ENCODE measurements at places on chromosomes 5 and 9. TPM values are rescaled to one million over a fixed set of nuclear protein-coding genes. Genes with fewer than 3 reads are reported as not detected.

Gene VCAN
- total RNA-seq, result 435 TPM

- no peak for DNase-seq
Measured at GRCh38 chr9:95644377-95644776, 127.6 kb upstream of the PTCH1 start.

Gene NKD2
- total RNA-seq, result 1.3 TPM

Gene CENPP
- 20.9 TPM for total RNA-seq

- no peak for DNase-seq
Measured at GRCh38 chr5:143153332-143154119, 250.0 kb downstream of the NR3C1 start.

Gene LTC4S
- 1.8 TPM for total RNA-seq

Gene CFAP157
- total RNA-seq, result not detected

DNA sequence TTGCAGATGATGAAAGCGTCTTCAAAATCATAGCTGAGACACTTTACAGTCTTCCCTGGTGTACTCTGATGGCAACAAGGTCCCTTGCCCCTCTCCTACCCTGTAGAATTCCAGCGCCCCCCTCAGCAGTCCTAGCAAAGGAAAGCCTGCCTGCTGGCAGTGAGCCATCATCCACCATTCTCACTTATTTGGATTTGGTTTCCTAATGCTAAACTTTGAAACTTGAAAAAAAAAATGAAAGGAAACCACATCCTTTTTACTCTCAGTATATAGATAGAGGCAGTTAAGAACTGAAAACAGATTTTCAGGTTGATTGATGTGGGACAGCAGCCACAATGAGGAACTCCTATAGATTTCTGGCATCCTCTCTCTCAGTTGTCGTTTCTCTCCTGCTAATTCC, at the start of gene GZMA:
Gene GZMA, plus strand, starts transcription at position 299 of the 400 bp plus-strand sequence. Its CDS starts 37 bp downstream, at position 336.
- DNase-seq, result no peak

DNA sequence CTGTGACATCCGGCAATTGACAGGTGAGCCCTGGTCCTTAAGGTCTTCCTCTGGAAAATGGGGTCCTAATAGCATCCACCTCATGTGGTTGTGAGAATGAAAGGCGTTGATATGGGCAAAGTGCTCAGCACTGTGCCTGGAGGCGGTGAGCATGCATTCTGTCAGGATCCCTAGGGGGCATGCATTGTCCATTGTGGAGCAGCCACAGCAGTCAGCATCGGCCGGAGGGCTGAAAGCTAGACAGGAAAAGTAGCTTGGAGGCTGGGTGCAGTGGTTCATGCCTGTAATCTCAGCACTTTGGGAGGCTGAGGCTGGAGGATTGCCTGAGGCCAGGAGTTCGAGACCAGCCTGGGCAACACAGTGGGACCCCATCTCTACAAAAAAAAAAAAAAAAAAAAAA, 122.2 kb downstream of the LHX2 start:
- no peak for DNase-seq

- DNase-seq, result peak; percentile 31
Measured at GRCh38 chr5:145856285-145856818, 16.5 kb downstream of the GRXCR2 start.

Gene SHC3
- 2.0 TPM for total RNA-seq

- DNase-seq, result no peak
Measured at GRCh38 chr9:33445389-33446239, 1.8 kb downstream of the AQP3 start.

DNA sequence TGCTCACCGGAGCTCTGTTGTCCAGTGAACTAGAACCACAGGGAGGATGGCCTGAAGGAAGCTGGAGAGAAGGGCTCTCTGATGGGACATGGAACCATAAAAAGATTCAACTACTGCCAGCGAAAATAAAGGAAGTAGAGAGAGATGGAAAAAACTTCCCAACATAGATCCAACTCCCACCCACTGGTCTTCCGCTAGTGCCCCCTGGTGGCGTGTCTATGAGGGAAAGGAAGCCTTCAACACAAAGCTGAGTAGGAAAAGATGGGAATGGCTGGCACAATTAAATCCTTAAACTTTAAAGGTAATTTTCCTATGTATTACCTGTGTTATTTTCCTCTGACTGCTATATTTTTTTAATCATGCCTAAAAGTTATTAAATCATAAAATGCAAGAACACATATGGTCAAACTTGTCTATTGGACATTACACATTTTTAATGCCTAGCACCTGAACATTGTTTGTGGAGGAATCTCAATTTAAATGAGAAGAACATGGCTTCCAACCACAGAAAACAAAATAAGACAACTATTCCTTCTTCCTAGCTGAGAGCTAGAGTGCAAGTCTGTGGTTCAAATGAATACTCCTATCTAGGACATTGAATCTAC, 51.5 kb downstream of the CEP120 start:
- DNase-seq, result no peak

GRCh38 chr9:13991395-13991794, 322.5 kb downstream of the NFIB start:
- DNase-seq, result no peak

Gene BRIX1
- total RNA-seq, result 36.7 TPM

Gene SMIM33
- total RNA-seq, result not detected

- no peak for DNase-seq
Measured at GRCh38 chr5:137666461-137666850, 69.4 kb downstream of the KLHL3 start.

Gene UBE2QL1
- 0.48 TPM for total RNA-seq

- DNase-seq, result no peak
Measured at GRCh38 chr9:127349483-127350113, 47.4 kb upstream of the SLC2A8 start.

DNA sequence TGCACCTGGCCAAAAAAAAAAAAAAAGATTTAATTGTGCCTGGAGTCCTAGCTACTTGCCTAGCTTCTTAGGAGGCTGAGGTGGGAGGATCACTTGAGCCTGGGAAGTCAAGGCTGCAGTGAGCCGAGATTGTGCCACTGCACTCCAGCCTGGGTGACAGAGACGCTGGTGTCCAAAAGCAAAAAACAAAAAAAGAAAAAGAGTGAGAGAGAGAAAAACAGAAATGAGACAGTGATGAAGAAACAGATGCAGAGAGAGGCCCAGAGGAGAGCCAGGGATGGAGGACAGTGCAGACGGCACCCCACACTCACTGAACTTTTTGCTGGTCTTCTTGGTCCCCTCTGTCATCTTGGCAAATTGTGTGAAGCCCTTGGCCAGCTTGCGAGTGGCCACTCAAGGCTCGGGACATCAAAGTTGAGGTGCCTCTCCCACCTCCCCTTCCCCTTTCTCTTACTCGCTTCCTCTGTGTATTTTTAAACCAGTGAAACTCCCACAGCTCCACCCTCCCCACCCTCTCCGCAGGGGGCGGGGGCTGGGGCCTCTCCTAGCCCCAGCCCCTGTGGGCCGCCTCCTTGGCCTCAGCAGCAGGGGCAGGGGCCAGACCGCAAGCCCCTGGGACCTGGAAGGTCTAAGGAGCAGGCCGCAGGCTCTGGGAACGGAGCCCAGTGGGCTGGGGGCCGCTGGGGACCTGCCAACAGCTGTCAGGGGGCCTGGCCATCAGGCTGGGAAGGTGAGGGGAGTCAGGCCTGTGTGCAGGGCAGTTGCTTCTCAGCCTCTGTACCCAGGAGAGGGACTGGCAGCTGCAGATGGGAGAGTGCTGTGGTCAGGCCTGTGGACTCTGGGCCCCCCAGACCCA, at the start of gene SH2D3C:
Gene SH2D3C, minus strand, starts transcription at position 387 of the 856 bp plus-strand sequence. Its CDS starts 39 bp downstream, at position 348.
- no peak for DNase-seq

DNA sequence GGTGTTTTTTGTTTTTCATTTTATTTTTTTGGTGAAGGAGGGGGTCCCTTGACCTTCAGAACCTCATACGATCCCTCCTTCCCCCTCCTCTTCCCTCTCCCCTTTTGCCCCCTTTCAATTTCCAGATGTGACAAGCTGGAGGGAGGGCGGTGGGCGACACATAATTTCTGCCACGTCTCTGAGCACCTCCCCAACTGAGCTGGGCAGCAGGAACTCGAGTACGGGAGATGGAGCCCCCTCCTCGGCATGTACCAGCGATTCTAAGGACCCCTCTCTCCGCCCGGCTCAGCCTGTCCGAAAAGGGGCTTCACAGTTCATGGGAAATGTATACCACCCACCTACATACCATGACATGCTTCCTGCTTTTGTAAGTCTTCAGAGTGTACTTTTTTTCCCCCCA, 52.4 kb downstream of the PRRC2B start:
- no peak for DNase-seq

Gene GRM6
- total RNA-seq, result not detected

Measured in urinary bladder (tissue), 4 donors.